ENCODE measurements at places on chromosomes 16 and 17.

GRCh38 chr17:4420692-4421131 lies 13.0 kb upstream of the SPNS3 start:
- DNase-seq = peak; percentile 30

GRCh38 chr17:42049834-42050392 lies 488 bp downstream of the C17orf113 start:
- DNase-seq = no peak

- no peak for DNase-seq
These were observed 34.7 kb downstream of the TRPV2 start for GRCh38 chr17:16450028-16450427.

DNA sequence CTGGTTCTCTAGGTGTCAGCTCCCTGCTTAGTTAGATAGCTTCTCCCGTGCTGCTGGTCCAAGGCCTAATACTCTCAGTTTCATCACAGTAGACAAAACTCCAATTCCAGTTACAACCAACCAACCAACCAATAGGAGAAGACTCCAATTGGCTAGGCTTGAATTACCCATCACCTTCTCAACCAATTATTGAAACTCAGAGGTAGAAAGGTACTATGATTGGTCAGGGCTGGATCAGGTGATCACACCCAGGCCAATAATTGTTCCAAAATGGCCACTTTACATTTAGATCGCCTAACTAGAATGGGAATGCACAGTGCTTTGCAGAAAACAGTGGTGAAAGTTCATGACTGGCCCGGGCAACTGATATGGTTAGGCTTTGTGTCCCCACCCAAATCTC lies 49.5 kb upstream of the CRHR1 start:
- DNase-seq = no peak

- DNase-seq = no peak
These were observed 69.0 kb downstream of the PLXDC1 start for GRCh38 chr17:39082482-39082881.

DNA sequence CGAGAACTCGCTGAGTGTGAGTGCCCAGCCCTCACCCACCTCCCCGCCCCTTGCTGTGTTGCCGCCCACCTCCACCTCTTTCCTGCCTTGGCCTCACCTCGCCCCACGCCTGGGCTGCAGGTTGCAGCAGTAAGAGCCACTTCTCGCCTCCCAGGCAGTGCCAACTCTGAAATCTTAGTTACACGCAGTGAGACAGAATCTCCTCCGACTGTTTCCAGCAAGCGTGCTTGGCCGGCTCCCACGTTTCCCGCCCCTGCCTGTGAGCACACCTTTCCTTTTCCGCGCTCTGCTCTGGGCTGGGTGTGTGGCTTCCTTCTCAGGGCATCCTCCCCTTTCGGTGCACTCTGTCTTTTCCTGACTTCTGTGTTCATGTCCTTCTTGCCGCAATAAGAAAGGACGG lies 5.7 kb downstream of the ENGASE start:
- DNase-seq = no peak

DNA sequence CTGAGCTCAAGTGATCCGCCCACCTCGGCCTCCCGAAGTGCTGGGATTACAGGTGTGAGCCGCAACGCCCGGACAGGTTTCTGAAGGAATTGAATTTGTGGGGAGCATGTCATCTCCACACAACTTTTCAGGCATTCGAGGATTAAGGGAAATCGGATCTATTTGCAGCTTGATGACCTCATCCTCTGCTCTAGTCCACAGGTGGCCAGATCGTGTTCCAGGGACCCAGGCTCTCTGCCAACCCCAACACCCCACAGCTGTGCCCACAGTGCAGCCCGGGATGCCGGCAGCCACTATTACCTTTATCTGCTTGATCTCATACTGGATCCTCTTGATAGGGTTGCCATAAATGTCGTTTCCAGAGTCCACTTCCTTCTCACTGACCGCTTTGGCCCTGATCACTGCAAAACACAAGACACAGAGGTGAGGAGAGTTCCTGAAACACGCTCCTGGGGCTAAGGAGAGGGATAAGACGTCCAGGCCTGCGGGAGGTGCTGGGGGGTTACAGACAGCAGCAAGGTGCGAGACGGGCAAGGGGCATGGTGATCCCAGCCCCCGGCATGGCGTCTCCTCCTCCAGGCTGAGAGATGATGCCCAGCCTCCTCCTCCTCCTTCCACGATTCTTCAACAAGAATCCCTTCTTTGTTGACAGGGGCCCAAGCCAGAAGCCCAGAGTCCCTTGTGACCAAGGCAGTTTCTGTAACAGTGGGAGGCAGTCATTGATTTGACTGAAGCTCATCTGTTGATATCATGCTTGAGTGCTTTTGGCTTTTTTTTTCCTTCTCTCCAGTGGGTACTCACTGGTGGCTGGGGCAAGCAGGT lies 29.3 kb downstream of the CEP295NL start:
- peak; percentile 86 for DNase-seq

DNA sequence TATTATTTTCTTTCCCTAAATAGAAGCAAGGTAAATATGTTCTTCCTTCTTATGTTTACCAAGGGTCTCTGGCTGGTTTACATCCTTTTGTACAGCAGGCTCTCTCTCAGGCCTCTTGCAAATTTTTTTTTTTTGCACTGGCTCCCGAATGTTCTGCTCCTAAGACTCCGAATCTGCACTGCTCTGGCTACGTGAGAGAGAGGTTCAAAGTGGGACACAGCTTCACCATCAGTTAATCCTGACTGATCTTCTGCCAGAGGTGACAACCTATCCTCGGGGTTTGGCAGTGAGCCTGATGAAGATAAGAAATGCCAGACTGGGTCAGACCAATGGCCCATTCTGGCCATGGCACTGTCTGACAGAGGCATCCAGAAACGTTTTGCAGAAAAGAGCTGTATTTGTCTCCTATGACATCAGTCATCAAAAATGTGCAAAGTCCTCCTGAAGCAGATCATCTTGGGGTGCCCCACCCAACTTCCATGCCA lies 136.9 kb downstream of the GRIN2A start:
- DNase-seq = no peak

DNA sequence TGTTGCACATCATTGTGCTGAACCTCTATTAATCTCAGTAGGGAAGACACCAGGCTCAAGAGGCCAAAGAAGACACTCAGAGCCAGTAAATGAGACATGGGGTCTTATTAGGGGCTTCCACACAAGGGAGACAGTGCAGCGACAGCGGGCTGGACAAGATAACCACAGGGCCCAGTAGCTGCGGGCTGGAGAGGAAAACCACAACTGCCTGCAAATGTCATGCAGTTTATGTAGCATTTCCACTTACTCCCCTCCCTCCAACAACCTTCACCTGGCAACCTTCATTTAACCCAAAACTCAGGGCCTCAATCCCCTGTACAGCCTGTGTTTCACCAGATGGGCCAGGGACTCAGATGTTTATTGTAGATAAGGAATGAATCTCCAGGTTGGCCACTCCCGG lies 185.6 kb downstream of the UTP18 start:
- DNase-seq = no peak

- peak; percentile 50 for DNase-seq
These were observed at the start of gene DNAI2 for GRCh38 chr17:74274060-74274708. Gene DNAI2 (plus strand): TSS chr17:74274234. CDS start chr17:74281818, 7,584 bp downstream.

DNA sequence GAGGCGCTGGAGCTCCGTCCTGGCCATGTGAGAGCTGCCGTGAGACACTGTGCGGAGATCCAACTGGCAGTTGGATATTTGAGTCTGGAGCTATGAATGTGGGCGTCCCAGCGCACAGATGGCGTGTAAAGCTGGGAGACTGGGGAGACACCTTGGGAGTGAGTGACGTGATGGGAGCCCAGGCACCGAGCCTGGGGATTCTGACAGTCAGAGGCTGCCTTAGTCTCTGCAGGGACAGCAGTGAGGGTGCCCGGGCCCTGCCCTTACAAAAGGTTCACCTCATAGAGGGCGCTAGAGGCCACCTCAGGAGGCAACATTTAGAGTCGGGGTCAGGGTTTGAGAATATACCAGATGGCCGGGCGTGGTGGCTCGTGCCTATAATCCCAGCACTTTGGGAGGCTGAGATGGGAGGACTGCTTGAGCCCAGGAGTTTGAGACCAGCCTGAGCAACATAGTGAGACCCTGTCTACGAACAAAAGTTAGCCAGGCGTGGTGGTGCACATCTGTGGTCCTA lies 194.1 kb upstream of the GSE1 start:
- DNase-seq = no peak

- DNase-seq = no peak
These were observed 112.2 kb upstream of the ZNF750 start for GRCh38 chr17:82952019-82952418.

DNA sequence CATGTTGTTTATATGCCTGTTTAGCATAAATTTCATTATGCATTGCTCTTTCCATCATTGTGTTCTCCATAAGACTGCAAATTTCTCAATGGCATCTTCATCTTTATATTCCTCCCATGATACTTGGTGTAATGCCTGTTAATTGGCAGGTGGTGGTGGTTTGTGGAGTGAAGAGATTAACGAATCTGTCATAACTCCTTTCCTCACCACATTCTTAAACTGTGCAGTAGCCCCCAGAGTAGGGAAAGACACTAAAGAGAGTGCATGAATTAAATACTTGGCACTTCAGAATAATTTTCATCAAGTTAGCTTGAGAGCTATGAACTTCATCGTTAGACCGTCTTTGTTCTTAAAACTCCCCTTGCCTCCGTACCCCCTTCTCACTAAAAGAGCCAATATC lies 329.7 kb downstream of the HS3ST3B1 start:
- DNase-seq = no peak

- no peak for DNase-seq
These were observed 129.6 kb upstream of the GOT2 start for GRCh38 chr16:58863761-58864160.

- DNase-seq = no peak
These were observed 6.0 kb downstream of the MTSS2 start for GRCh38 chr16:70679671-70680494.

DNA sequence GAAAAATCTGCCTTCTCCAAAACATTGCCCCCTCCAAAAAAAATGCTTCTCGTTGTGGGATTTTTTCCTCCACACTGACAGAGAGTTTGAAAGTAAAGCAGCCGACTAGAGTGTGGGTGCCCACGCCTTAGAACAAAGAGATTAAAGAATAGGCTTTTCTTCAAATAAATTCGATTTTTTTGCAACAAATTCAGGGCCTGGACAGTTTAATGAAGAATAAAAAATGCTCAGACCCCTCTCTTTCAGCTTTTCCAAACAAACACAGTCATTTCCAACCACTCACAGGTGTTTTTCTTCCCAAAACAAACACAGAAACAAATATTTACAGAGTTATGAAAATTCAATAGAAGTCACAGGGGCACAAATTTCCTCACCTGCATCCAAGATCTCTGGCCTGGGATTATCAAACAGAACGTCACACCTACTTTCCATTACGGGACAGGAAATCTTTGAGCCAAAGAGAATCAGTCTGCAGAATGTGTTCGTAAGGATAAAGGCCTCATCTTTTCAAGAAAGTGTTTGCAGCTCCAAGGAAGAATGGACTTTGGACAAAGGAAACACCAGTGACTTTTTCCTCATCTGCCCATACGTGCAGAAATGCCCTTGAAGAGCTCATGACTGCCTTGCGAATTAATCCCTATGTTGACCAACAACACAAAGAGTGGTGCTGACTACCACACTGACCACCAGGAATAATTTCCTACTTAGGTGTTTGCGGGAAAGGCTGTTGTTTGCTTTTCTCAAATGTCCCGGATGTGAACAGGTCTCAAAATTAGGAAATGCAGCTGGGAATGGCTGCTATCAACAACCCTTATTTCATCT lies 31.3 kb upstream of the TOX3 start:
- peak; percentile 18 for DNase-seq

DNA sequence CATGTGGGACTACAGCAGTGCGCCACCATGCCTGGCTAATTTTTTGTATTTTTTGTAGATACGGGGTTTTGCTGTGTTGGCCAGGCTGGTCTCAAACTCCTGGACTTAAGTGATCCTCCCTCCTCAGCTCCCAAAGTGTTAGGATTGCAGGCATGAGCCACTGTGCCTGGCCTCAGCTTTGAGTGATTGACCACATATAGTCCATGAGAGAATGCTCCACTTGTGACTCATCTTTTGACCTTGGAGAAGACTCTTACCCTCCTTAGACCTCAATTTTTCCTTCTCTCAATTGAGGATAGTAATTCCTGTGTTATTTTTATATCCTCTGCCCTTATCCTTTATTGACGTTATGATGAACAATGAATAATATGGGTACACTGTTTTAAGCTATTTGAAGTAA lies 30.9 kb upstream of the DUSP14 start:
- no peak for DNase-seq

DNA sequence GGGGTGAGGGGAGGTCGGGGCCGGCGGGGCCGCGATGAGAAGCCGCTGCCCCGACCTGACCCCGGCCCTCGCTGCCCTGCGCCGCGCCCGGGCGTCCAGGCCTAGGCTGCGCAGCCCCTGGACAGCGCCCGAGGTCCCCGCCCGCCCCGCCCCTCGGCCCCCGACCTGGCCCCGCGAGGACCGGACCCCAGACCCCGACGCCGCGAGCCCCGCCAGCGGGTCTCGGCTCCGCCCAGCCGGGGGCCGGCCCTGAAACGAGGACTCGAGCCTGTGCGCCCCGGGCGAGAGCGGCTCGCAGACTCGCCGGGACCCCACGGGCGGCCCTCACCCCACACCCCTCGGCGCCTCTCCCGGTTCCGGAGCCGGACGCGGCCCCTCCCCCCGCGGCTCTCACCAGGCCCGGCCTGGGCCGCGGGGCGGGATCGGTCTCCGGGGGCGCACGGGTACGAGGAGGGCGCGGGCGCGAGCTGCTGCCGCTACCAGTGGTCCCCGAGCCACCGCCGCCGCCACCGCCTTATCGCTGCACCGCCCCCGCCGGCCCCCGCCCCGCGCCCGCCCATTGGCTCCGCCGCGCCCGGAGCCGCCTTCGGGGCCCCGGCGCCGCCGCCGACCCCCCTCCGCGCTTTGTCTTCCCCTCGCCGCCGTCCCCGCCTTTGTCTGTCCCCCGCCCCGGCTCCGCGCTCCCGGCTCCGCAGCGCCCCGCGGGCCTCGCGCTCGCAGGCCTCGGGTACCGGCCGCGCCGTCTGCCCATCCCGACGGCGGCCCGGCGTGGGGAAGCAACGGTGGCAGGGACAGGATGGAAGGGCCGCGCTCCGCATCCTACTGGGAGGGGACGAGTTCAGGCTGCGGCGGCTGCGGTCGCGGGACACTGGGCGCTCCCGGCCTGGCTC lies at the start of gene LIMD2:
Gene LIMD2, minus strand, starts transcription at position 488 of the 890 bp plus-strand sequence. CDS start 827 bp downstream, outside the sequence.
- DNase-seq = peak; percentile 32

DNA sequence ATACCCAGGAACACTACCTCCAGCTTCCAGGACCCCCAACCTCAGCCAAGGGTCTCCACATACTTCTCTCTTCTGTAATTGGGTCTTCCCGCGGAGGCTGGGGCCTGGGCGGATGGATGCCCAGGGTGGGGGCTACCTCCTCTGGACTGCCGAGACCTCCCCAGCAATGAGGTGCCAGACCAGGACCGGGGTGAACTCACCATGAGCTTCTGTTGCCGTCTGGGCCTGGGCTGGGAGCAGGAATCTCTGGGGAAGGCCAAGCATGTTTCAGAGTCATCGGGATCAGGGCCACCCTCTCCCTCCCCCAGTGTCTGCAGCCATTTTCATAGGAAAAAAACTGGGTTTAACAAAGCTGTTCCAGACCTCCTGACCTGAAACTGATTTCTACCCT lies 10.3 kb upstream of the BAHCC1 start:
- DNase-seq = no peak

GRCh38 chr17:4959261-4959965 lies 8.2 kb downstream of the SPAG7 start:
- DNase-seq = no peak
